T1000 (cell line): ENCODE measurements at places on chromosomes 1 and 21.

GRCh38 chr1:156160000-156160742 is 6.8 kb downstream of the SEMA4A start:
- DNase-seq, result no peak

- DNase-seq, result no peak
Measured at GRCh38 chr1:98919211-98919610, 85.5 kb downstream of the PLPPR5 start.

DNA sequence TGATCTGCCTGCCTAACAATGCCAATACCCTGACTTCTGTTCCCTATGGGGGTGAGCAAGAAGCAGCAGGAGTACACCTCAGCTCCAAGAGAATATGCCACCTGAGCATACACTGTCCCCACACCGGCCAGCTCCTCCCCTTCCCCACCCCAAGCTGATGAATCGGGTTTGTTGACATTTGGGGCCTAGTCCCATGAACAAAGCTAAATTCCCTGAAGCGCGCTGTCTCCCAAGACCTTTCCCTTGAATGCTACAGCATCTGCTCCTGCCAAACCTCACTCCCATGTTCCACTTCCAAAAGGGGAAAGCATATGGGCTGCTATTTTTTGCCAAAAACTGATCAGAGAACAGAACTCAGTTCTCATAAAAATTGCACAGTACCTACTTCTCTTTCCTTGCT is 220.4 kb upstream of the CAMK1G start:
- no peak for DNase-seq

DNA sequence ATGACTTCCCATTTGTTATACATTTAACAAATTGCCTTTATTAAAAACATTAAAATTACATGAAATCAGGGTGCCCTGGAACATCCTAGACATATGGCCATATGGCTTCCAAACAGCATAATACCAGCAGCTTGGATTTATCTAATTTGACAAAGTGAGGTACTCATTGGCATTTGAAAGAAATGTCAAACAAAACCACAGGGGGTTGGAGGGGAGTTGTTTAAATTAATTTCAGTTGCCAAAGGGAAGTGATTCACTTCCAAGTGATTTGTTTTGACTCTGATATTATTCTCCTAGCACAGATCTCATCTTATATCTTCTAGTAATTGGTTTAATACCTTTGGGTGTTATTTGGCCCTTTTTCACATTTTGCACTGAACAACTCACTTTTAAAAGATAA is 24.5 kb upstream of the POU2F1 start:
- DNase-seq, result no peak

DNA sequence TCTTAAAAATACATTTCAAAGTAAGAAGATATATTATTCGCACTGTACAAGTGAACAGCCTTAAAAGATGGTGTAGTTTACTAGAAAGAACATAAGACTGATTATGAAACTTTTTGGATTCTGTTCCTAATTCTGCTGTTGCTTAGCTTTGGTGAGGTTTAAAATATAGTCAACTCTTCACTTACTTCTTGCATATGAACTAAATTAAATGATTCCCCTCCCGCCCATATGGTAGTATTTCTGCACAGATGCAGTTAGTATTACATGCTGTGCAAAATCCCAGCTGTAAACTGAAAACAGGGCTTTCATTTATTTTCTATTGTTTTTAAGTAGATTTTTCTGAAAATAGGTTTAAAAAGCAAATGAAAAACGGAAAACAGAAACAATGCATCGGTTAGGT is 345.4 kb upstream of the NCAM2 start:
- no peak for DNase-seq

- no peak for DNase-seq
Measured at GRCh38 chr1:176096015-176096414, 111.1 kb downstream of the COP1 start.

DNA sequence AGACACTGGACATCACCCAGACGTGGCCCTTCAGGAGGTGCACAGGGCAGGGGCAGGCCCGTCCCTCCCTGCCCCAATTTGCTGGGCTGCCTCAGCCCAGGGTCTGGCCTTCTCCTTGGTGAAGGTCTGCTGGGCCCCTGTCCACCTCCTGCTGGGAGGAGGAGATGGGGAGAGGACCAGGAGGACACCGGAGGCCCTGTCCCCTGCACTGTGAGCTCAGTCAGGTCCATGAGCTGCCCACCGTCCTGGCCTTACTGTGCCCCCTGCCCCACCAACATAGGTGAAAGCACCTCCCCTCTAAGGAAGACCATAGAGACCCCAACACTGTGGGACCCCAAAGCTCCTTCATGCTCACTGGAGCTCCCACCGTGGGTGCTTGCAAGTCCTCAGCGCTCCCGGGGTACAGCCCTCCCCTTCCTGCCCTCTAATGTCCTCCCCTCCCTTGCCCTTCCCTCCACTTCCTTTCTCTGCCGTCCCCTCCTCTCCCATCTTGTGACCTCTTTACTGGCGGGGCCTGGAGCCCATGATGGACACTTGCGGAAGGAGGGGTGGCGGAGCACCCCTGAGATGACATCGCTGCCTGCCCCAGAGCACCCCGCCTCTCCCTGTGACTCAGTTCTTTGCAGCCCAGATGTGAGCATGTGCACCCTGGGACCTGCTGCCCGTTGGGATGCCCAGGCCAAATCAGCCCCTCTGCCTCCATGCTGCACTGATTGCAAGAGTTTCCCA is 4.6 kb downstream of the LRRC3 start:
- no peak for DNase-seq
